Sigmoid colon (tissue), 7 donors: ENCODE measurements at places on chromosomes 5 and 9. TPM values are rescaled to one million over a fixed set of nuclear protein-coding genes. Genes with fewer than 3 reads are reported as not detected.

The DRD1 gene
- not detected for total RNA-seq

DNA sequence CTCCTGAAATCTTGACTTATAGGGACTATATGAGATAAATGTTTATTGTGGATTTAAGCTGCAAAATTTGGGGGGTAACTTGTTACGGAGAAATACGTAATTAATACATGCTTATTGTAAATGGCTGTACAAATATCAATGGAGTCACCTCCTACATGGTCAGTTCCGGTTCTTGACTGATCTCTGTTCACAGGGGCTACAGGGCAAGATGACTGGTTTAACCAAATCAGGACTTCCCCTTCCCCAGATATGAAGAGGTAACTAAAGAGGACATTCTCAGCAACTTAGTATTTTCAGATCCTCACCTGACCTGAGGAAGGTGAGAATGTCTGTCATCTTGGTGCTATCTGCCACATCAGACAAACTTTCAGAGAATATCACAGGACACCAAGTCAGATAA is 54.7 kb downstream of the PTCD2 start:
- no peaks in the 10 kb centered on the region for H3K27me3 ChIP-seq
- no peak overlapping the region for H3K27ac ChIP-seq
- no peak for DNase-seq
- no peaks in the 10 kb centered on the region for H3K36me3 ChIP-seq
- H3K4me1 ChIP-seq: peaks cover 6% of the 10 kb centered on the region
- no peak overlapping the region for H3K4me3 ChIP-seq

- H3K36me3 ChIP-seq: no peaks in the 10 kb centered on the region
- no peak for DNase-seq
- H3K27ac ChIP-seq: no peak overlapping the region
- no peaks in the 10 kb centered on the region for H3K4me1 ChIP-seq
Measured at GRCh38 chr5:10792336-10792735, 31.3 kb upstream of the DAP start.

- no peak for DNase-seq
- no peak overlapping the region for H3K27ac ChIP-seq
- no peaks in the 10 kb centered on the region for H3K36me3 ChIP-seq
- no peak overlapping the region for H3K4me3 ChIP-seq
- H3K27me3 ChIP-seq: no peaks in the 10 kb centered on the region
Measured at GRCh38 chr5:41681840-41682239, 171.4 kb upstream of the PLCXD3 start.
